ENCODE measurements at places on chromosomes 7 and 10.

- DNase-seq: no peak
Observed at GRCh38 chr7:10463701-10464100, 510.0 kb upstream of the PHF14 start.

GRCh38 chr7:100446040-100446439, 9.7 kb upstream of the PPP1R35 start:
- no peak for DNase-seq

DNA sequence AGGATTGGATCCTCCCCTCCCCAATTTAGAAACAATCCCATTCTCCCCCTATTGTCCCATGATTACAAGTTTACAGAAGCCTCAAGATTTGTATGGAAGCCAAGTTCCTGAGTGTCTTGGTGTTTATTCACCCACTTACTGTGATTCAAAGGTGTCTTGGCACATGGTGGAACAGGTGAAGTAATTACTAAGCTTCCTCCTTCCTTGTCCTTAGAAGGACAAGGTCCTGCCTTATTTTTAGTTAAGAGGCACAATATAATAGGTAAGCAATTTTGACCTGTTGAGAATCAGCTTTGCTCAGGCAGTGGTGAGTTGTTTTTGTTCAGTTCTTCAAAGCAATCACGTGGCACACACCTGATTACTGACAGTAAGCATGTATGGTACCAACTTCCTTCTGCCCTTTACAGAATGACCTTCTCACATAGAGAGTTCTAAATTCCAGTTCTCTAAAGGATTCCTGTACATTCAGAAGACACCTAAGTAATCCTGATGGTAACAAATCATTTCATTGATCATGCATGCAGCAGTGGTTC, 60.7 kb upstream of the SLC13A1 start:
- no peak for DNase-seq

DNA sequence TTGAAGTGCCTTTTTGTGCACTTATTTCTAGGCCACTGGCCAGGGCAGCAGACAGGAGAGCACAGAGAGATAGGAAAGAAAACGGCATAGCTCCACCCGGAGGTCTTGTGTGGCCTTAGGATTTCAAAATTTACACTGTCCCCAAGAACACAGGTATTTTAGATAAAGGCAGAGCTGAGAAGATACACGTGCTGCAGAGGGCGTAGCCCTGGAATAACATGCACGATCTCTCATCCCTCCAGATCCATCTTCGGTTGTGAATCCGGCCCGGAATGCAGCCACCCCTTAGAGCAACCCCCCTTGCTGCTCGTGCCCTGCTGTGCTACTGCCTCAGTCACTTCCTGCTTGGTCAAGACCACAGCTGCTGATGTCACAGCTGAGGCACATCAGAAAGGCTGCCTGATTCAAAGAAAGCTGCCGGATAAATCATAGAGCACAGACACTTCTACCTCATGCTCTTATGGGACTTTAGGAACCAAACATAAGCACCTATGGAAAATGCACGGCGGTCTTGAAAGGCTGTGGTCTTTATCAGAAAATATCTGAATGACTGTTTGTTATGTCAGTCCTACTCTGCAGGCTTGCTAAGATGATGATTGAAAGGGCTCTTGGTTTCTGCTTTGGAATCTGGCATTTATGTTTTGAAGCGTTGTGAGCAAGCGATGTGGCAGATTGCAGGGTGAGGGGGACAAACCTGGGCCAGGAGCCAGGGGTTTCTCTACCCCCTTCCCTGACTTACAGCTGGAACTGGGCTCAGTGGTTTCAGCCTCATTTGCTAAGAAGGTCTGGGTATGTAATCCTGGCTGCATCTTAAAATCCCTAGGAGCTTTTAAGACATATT, 152.0 kb downstream of the SVIL start:
- DNase-seq: peak; percentile 19

GRCh38 chr7:124718032-124718766, 47.4 kb downstream of the GPR37 start:
- DNase-seq: no peak

DNA sequence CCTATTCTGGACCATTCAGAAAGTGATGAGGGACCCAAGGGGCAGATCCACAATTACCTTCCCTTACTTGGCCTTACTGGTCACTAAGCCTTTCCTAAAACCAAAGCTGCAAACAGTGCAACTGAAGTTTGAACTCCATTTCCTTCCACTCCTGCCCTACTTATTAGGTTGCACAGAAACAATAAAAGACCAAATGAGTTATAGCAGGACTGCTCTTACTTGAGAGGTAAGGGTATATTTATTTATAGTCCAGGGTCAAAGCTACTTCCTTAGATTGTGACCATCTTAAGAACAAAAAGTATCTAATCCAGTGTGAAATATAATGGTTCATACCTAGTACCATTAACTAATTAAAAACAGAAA, 27.0 kb downstream of the CDK6 start:
- DNase-seq: no peak

- DNase-seq: peak; percentile 28
Observed at GRCh38 chr7:149496642-149497391, 792 bp downstream of the ZNF746 start.

DNA sequence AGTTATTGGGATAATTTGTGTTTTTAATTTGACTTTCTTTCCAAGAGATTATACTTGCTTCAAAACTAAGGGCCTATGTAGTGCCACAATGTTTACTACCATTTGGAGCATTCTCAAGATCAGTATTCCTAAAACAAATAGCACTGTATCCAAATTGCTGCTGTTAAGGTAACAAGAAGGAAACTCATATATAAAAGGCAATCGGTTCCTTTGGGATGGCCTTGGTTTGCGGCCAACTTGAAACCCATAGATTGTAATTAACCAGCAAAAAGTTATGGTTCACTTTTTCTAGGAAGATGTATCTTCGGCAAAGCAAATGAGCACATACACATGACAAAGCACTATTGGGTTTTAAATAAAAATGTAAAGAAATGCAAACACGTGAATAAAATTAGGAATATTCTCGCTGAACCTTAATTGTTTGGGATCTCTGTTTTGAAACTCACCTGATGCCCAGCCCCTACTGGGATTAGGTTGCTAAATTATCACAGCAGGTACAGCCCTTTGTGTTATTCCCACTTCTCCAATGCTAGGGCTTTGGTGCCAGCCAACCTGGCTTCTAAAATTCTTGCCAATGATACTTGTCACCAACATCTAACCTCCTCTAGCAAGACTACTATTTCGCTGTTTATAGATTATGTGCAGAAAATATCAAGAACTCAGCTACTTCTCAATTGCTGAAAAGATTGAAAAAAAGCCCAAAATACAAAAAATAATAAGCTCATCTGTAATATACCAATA, 16.0 kb downstream of the CDNF start:
- no peak for DNase-seq

DNA sequence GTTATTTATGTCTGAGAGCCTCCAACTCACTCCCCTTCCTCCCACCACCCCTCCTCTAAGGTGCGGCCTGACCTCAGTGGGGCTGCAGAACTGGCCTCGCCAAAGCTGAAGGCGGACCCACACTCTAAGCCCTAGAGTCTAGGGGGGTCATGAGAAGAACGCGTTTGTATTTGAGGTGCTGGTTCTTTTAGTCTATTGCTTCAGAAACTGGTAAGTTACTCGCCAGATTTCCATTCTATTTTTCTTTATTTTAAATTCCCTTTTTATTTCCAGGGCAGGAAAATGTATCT, 357.5 kb downstream of the DNAJB6 start:
- no peak for DNase-seq

DNA sequence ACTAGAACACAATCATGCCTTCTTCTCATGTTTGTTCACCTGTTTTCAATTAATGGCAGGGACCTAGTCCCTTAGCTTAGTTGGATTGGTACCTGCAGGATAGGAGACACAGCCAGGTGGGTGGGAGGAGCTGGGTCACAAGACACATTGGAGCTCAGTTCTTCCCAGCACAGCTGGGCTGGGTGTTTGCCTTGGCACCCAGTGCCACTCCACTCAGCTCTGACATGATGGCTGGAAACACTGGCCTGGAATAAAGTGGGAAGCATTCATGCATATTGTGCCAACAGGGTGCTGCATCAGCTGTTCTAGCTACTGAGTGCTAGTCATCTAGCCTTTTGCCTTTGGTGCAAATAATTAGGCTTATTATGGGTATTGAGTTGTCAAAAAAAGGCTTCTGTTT, 226.1 kb downstream of the PTEN start:
- no peak for DNase-seq

DNA sequence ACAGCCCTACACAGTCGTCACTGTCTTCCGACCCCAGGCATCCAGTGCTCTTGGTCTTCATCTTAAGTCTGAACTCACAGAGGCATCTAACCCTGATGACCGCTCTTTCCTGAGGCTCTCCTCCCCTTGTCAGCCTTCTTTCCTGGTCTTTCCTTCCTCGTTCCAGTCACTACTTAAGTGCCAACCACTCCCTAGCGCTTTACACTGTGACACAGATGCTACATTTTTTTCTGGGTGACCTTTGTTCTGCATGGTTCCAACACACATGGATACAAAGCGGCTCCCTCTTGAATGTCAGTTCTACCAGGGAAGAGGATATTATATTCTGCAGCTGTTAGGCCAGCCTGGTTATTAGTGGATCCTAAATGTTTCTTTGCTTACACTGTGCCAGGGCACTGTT, 12.7 kb downstream of the YWHAG start:
- DNase-seq: no peak

DNA sequence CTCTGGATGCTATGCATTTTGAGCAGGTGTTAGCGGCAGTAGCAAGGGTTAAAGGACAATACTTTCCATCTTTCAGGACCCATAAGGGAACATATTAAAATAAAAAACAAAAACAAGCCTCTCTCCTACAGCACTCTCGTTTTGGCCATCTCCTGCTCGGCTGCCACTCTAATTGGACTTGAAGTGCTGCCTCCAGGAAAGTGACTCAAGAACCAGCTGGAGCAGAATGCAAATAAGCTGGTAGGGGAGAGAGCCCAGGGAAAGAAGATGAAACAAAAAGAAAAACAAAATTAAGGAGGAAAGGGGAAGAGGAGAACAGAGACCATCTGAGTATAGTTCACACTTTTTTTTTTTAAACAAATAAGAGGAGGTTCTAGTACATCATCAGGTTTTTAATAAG, 65.6 kb downstream of the HBP1 start:
- no peak for DNase-seq

DNA sequence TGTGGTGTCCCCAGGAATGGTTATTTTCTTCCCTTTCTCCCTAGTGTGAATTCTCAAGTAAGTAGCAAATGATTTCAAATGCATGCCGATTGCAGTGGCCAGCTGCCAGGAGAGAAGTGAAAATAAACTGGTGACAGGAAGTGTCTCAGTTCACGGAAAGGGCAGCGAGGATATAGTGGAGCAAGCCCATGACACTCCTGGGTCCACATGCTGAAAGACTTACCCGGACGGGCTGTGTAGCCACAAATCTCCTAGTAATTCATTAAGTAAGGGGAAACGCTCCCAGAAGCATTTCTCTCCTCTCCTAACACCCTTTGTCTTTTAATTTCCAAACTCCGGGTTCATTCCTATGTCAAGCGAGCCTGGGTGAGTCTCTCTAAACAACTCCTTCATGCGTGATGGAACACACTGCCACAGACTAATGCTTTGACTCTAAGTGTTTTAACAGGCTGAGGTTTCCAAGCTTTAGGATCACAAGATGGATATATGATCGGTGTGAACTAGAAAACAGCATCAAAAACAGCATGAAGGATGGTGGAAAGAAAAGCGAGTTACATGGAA, 125.6 kb downstream of the CYP26A1 start:
- peak; percentile 34 for DNase-seq

- DNase-seq: no peak
Observed at GRCh38 chr7:131145026-131145425, 182.7 kb upstream of the MKLN1 start.

- no peak for DNase-seq
Observed at GRCh38 chr10:13887761-13888160, 301.0 kb downstream of the PRPF18 start.

DNA sequence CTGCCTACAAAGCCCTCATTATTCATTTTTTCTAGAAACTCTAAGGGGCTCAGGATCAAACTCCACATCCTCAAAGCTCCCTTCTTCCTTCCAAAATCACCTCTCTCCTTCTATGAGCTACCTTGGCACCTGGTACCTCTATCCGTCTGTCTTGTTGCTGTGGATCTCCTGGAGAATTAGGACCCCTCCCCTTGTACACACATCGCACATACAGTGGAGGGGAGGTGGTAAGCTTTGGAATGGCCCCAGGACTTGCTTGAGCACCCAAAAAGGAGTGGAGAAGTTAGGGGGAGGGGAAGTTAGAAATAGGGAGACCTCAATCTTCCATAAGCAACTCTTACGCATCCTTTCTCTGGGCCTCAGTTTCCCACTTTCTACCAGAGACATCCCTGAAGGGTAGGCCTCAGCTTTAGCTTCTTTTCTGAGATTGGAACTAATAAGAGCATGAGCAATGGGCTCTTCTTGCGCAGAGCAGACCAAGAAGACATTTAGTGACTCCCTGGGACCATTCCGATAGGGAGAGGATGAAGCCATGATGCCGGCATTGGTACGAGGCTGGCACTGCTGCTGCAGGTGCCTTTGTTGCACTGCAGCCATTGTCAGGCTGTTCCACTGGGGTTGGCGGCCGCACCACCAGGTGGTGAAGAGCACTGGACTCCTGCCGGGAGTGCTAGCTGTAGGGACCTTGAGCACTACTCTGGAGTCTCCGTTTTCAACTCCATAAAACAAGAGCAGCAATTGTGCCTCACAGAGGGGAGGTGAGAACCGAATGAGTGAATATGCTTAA, 4.5 kb downstream of the CYP26C1 start:
- no peak for DNase-seq

- DNase-seq: no peak
Observed at GRCh38 chr7:1676550-1677078, 6.5 kb downstream of the ELFN1 start.

DNA sequence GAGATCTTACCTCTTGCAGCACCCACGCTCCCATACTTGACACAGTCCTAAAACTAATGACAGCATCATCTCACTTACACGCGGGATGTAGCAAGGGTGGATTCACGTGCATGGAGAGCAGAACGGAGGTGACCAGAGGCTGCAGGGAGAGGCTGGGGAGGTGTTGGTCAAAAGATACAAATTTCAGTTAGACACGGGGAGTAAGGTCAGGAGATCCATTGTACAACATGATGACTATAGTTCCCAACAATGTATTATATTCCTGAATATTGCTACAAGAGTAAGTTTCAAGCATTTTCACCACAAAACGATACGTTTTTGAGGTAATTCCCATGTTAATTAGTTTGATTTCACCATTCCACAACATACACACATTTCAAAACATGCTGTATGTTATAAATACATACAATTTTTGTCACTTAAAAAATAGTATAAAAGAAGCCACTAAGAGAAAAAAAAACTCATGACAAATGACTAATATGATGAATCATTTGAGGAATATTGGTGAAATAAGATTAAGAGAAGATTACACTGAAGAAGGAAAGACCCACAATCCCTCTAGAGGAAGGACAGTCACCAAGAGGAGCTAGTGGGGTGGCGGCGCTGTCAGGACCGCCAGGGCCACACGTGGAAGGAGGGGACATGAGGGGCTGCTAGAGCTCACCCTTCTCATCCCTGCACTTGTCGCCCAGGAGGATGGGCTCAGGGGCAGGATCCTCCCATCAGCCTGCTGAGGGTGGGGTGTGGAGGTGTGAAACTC, 49.4 kb upstream of the EGFR start:
- DNase-seq: no peak

DNA sequence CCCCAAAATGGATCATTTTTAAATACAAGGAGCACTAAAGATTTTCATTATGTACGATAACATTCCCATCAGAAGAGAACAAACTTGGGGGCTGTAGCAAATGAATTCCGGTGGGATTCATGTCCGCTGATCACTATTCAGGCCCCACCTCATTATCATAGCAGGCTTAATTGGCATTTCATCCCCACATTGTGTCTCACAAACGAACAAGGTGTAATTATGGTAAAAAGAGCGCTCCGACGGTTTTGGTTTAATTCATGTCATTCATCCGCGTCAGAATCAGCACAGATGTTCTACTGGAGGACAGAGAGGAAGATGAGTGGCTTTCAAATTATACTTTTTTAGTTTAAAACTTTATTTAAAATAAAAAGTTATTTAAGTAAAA, 124.7 kb downstream of the MAD1L1 start:
- DNase-seq: no peak
